ENCODE measurements at places on chromosomes 2 and 18.

DNA sequence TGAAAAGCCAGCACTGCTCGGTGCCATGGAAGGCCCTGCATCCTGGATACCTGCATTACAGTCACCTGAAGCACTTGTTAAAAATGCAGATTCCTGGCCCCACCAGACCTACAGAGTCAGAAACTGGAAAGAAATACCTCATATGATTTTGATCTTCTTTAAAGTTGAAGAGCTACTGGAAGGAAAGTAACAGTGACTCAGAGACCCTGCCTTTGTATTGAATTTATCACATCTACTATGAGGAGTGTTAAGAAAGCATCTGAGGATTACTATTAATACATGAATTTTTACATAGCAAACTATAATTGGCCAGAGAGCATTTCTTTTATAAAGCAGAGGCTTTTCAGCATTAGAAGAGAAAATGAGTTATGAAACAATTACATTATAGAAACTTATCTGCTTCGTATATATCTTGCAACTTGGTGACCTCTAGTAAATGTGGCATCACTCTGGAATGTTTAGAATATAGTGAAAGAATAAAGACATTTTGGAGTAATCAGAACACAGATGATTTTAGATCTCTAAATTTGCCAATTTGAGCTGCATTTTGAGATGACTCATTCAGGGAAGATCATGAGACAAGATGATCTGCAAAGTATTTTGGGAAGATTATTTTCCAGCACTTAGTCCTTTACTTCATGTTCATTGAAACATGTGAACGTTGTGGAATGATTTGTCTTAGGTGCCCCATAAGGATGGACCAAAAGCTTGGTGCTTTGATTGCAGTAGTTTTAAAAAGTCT is 12.2 kb downstream of the PTPRM start:
- DNase-seq, result no peak

- DNase-seq, result peak; percentile 92
Observed at GRCh38 chr2:47344890-47345589, 57.9 kb upstream of the MSH2 start.

- DNase-seq, result no peak
Observed at GRCh38 chr2:210623506-210623905, 67.1 kb downstream of the CPS1 start.

GRCh38 chr2:108363024-108363907 is 14.5 kb upstream of the SULT1C4 start:
- DNase-seq, result no peak

GRCh38 chr2:239198221-239198620 is 202.6 kb downstream of the HDAC4 start:
- no peak for DNase-seq

DNA sequence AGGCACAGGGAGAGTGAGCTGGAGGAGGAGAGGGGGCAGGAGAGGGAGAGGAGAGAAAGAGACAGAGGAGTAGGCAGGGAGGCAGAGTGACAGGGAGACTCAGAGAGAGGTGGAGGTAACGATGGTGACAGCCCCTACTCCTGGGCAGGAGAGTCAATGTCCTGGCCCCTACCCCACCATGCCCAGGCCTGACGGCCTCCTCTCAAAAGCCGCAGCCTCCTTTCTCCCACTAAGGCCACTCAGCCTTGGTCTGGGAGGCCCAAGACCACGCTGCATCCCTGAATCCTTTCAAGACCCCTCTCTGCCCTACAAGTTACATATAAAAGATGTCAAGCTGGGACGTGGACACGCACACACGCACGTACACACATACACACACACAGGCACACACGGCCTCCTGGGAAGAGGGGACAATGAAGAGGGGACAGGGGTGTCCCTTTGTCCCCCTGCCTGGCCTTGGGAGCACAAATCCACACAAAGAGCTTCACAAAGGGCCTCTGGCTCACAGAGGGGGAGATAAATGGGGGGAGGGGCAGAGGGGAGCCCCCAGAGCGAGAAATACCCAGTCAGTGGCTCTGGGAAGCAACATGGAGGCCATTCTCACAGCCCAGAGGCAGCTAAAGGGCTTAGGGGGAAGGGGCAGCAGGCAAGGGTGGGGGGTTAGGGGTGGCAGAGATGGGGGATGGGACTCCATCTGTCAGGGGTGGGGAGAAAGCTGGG is 19.5 kb upstream of the TNS1 start:
- no peak for DNase-seq

GRCh38 chr2:190984595-190984994 is 29.4 kb downstream of the STAT1 start:
- DNase-seq, result no peak

DNA sequence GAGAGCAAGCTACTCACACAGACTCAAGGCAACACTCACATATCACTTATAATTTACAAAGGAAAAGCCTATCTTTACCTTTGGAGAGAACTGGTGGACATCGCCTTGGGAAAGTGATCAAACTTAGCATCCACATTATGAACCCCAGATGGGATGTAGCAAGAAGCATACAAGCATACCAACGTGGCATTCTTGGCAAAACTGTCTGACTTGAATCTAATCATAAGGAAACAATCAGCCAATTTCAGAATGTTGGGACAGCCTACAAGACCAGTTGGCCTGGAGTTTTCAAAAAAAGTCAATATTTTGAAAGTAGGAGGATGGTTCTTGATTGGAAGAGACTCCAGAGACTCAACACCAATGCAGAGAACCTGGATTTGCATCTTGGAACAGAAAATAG is 79.1 kb upstream of the PMAIP1 start:
- no peak for DNase-seq

DNA sequence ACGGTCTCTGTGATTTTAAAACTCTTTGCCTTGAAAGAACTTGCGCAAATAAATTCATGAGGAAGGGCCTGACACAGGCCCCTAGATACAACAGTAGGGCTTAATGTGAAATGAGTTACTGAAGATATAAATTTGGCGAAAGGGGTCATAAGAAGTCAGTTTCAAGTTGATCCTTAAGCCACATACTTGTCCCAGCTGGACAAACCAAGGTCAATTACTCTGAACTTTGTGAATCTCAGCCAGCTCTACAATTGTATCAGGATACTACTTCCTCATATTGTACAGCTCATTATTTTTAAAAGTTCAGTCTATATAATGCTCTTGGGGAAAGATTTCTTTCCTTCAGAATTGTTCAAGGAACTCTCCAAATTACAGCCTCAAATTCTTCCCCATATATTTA is 432.8 kb downstream of the METTL4 start:
- DNase-seq, result no peak

GRCh38 chr2:80874374-80874773 is 569.8 kb upstream of the LRRTM1 start:
- no peak for DNase-seq

DNA sequence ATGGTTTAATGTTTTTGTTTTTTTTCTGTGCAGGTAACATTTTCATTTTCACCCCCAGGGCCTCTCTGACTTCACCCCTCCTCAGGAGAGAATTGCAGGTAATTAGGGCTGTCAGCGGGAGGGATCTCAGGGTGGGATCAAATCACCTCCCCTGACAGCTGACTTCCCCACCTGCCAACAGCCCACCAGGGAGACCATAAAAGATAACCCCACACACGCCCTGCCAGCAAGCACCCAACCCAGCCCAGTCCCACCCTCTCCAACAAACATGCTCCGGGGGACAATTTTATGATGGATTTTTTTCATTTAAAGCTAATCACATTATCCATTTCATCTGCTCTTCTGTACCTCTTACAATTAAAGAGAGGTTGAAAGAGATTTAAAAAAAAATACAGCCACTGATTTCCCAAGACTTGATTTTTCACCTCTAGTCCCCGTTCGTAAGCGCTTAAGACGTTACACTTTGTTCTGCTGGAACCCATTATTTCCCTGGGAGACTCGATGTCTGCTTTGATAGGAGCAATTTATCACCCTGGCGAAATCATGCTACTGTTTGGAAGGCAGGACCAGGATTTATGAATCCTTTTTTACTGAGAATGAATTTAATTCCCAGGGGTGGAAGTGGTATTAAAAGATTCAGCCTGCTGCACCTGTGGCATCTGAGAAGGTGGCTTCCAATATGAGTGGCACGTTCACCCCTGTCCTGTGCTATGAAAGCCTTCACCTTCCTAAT is 232.9 kb upstream of the ID2 start:
- DNase-seq, result no peak

- no peak for DNase-seq
Observed at GRCh38 chr2:50723286-50723938, 308.5 kb downstream of the NRXN1 start.

DNA sequence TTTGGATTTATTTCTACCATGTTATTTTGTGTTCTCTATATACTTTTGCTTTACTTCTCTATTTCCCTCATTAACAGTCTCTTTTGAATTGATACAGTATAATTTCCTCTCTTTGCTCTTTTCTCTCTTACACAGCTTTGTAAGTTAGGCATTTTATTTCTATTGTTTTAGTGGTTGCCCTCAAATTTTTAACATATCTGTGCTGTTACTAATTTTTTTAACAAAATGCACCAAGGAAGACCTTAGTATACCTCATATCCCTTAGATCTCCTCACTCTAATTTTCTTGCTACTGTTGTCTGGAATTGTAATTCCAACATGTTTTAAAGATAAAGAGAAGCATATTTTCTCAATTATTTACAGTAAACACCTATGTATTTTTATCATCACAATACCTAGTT is 416.8 kb upstream of the SLC14A2 start:
- DNase-seq, result no peak
